Activated CD4-positive, alpha-beta T cell treated with anti-CD3 and anti-CD28 coated beads, Interleukin-2, Interleukin-6, amounts not matched to agents 100 ng/mL and 50 ng/mL, durations not matched to agents 16 hours and 8 hours (primary cell): ENCODE measurements at places on chromosomes 5 and 9.

- DNase-seq = no peak
These were observed 7.7 kb upstream of the ADRA1B start for GRCh38 chr5:159908591-159908940.

- DNase-seq = peak; percentile 83
These were observed 438 bp downstream of the SOX30 start for GRCh38 chr5:157651623-157652376.

- DNase-seq = peak; percentile 32
These were observed 120.5 kb downstream of the PRDM6 start for GRCh38 chr5:123209502-123210027.

GRCh38 chr5:133048993-133049725 lies 2.7 kb upstream of the HSPA4 start:
- DNase-seq = no peak

- no peak for DNase-seq
These were observed 53.5 kb upstream of the IRX1 start for GRCh38 chr5:3542158-3542557.

DNA sequence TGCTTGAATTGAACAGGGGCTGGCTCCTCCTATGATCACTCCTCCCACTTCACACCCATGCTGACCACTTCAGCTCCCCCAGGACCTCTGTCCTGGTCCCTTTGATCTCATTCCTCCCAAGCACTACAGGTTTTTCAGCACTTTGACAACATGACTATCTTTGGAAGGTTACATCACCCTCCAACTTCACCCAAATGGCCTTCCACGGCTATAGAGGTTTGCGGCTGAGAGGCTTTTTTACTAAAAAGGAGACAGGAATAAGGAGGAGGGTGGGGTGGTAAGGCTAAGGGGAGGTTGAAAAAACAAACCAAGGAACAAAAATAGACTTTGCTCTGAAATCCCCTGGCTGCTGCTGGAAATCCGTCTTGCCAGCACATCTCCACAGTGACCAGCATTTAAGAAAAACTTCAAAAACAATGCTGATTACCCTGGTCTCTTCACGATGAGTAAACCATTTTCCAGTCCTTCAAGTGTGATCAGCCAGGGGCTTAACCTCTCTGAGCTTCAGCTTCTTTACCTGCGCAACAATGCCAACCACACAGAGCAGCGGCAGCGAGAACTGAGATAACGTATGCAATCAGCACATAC lies 102.7 kb downstream of the DPYSL3 start:
- DNase-seq = no peak

GRCh38 chr5:153039501-153039900 lies 451.0 kb upstream of the GRIA1 start:
- DNase-seq = no peak

- no peak for DNase-seq
These were observed 62.6 kb downstream of the PUM3 start for GRCh38 chr9:2781336-2781735.

DNA sequence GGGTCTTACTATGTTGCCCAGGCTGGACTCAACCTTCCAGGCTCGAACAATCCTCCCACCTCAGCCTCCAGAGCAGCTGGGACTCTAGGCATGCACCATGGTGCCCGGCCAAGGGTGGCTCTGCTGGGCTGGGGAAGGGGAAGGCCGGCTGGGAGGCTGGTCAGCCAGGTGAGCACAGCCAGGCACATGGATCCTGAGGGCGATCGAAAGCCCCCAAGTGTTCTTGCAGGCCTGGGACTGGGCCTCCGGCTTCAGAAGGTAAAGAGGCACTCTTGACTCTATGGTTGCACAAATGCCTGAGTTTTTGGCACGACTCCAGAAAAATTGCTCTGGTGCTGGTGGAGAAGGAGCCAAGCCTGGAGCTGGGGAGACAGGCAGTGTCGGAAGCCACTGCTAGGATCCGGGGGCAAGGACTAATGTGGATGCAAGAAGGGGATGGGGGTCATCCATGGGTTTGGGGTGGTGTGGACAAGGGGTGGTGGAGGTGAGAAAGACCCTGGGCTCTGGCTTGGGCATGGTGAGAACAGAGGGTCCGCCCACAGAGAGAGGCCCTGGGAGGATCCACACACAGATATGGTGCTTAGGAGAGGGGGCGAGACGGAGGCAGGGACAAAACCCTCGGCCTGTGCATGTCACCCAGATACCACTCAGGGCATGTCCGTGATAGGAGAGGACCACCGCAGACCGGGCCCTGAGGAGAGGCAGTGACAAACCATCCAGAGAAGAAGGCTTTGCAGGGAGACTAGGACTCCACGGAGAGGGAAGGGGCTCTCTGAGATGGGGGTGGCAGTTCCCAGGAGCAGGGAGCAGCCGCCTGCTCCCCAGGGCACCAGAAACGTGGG lies 51.1 kb upstream of the COL5A1 start:
- DNase-seq = no peak
